Suprapubic skin (tissue), 4 donors: ENCODE measurements at places on chromosomes 7 and 10.

GRCh38 chr10:132990684-132991545 lies 48.5 kb upstream of the CFAP46 start:
- DNase-seq: no peak

GRCh38 chr10:11879387-11880094 lies 56.4 kb downstream of the PROSER2 start:
- no peak for DNase-seq

DNA sequence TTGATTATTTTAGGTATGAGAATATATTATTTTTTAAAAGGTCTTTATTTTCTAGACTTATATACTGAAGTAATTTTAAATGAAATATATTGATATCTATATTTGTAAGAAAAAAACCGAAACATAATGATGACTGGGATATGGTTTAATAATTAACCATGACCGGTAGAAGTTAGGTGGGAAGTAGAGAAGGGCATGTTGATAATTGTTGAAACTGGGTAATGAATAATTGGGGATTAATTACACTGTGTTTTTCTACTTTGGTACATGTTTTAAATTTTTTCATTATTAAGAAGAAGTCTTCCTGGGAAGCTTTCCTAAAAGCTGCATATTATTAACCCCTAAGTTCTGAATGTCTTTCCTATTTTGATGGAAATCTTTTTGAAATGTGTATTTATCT lies 16.3 kb downstream of the TSPAN12 start:
- DNase-seq: no peak

- DNase-seq: no peak
Observed at GRCh38 chr7:42617071-42617765, 294.7 kb downstream of the C7orf25 start.

DNA sequence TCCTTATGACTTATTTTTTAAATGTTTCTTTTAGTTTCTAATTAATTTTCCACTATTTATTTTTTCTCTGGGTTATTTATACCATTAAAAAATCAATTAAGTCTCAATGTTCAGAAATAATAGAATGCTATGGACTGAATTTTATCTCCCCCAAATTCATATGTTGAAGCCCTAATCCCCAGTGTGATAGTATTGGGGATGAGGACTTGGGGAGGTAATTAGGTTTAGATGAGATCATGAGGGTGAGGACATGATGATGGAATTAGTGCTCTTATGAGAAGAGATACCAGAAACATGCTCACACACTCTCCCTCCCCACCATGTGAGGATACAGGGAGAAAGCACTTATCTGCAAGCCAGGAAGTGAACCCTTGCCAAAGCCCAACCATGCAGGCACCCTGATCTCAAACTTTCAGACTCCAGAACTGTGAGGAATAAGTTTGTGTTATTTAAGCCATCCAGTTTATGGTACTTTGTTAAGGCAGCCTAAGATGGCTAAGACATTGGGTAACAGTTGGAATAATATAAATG lies 202.6 kb downstream of the MDFIC start:
- no peak for DNase-seq

DNA sequence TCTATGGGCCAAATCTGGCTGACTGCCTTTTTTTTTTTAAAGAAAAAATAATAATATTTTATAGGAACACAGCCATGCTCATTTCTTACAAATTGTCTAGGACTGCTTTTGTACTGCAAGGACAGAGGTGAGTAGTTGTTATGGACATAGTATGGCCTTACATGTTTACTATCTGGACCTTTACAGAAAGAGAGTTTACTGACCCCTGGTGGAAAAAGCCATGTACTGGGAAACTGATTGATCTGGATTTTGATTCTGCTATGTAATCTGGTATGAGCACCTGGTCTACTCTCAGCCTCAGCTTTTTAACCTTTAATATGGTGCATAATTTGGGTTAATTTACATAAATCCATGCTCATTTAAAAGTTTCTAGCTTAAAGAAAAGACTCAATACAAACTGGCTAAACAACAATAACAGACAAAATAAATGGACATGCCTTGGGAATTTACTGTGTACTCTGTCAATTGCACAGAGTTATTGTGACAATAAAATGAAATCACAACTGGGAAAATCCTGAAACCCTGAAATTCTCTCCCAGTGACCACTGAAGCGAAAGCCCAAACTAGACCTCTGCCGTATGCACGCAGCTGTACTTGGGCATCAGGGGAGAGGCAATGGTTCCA lies 260.7 kb downstream of the BMPER start:
- DNase-seq: no peak

DNA sequence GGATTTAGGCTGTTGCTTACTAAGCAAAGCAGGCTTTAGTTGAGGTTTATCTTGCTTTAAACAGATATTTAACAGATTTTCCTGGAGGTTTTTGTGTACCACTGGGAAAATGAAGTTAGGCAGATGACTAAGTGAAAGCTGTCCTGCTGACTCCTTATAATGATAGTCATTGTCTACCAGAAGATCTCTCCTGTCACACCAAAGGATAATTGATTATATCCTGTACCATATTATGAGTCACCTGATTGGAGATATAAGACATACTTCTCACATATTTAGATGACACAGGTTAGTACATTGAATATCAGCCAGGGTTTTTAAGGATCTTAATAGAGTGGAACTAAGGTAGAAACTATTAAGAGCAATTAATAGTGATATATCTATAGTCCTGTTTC lies 68.4 kb downstream of the PTEN start:
- DNase-seq: no peak

GRCh38 chr10:22656036-22656435 lies 58.3 kb downstream of the PIP4K2A start:
- no peak for DNase-seq

- no peak for DNase-seq
Observed at GRCh38 chr10:94443047-94443446, 40.7 kb downstream of the TBC1D12 start.

DNA sequence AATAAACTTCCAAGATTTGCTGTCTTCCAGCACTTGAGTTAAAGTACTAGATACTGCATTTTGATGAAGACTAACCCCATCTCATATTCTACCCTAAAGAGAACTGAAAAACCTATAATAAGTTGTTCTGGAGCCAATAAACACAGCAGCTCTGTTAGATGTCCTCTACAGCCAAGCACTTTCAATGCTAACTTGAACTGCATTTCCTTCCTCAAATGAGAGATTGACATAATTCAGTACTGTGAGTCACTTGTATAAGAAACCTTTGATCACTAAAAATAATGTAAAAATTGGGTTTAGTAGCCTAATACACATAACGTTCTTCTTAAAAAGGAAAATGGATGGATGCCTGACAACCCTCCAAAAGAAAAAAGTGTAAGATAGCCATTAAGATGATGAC lies 81.3 kb downstream of the ITGB8 start:
- no peak for DNase-seq
